ENCODE measurements at places on chromosomes 6 and 20.

- DNase-seq: no peak
Observed at GRCh38 chr20:19071902-19072498, 140.4 kb upstream of the SLC24A3 start.

- no peak for DNase-seq
Observed at GRCh38 chr6:45822873-45823272, 192.8 kb downstream of the CLIC5 start.

DNA sequence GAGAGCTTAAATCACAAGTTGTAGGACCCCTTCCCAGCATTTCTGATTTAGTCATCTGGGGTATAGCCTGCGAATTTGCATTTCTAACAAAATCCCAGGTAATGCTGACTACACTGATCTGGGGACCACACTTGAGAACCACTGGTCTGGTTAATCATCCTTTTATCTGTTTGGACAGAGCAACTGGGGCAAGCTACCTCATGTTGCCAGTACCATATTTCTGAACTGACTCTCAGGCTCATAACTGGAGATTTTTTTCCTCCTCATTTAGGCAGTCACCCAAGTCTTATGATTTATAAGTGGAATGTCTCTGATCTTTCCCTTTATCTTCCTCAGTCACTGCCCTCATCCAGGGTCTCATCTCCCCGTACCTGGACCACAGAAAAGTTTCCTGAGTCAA is 12.0 kb upstream of the GTF3C6 start:
- DNase-seq: no peak

GRCh38 chr6:112014483-112014882 is 39.4 kb upstream of the CCN6 start:
- DNase-seq: no peak

DNA sequence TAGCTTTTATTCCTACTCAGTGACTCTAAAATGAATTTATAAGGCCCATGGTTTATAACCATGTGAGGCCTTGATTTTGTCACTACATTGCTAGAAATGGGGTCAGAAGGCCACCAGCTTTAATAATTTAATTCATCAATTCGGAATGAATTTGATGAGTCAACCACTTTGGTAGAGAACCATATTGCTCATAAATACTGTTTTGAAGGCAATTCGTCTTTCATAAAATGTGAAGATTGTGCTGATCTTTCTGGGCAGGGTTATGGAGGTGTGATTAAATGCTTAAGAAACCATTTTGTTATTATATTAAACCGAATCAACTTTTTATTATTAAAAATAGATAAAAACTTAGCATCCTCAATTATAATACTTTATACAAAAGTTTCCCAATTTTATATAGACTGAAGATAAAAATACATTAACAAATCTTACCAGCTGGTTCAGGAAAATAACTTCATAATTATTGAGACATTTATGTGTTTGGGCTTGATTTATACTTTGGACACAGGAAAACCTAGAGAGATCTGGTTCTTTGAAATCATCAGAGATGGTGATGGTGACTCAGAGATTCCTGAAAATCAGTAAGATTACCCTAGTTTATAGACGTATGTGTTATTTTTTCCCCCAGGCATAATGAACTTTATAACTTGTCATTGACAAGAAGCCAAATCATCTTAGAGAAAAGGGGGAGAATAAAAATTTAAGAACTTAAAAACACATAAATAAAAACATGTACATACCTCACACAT is 10.6 kb downstream of the HCRTR2 start:
- DNase-seq: no peak

DNA sequence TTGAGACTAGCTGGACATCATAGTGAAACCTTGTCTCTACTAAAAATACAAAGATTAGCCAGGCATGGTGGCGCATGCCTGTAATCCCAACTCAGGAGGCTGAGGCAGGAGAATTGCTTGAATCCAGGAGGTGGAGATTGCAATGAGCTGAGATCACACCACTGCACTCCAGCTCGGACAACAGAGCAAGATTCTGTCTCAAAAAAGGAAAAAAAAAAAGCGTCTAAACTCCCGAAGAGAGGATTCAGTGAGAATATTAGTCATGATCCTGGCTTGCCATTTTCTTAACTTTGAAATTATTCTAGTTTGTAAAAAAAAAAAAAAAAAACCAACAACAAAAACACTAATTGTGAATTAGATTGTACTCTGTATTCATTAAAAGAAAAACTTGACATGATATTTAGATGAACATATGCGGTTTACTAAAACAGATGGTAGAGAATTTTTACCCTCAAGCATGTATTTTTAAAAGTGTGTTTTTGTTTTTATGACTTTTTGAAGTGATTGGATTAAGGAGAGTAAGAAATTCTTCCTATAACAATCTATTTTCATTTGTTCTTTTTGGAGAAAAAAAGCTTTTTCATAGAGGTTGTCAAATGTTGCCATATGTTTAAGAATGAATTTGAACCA is 80.7 kb downstream of the UST start:
- no peak for DNase-seq

GRCh38 chr6:20463396-20463795 is 61.7 kb downstream of the E2F3 start:
- no peak for DNase-seq

DNA sequence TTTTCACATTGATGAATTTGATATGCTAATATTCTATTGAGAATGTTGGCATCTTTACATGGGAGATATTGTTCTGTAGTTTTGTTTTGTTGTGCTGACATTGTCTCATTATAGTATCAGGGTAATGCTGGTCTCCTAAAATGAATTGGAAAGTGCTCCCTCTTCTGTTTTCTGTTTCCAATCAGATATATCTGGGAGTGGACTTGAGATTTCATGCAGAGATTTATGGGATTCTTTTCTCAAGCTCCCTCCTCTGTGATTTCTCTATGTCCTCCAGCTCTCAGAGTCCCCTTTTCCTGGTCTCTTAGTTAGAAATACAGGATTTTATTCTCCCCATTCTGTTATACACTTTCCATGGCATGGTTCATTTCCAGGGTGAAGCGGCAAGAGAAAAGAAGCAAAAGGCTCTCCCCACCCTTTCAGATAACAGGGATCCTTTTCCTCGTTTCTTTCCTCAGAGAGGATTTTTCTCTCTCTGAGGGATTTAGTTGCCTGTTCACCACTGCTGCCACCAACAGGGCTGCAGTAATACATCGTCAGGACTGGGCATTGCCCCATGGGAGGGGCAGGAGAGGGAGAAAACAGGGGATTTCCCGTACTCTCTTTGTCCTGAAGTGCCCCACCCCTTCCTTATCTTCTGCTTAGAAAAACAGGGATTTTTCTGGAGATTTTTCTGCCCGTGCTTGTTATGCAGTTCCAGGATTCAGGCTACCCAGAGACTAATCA is 59.3 kb upstream of the STMND1 start:
- DNase-seq: no peak

- no peak for DNase-seq
Observed at GRCh38 chr6:150352321-150353296, 16.2 kb upstream of the IYD start.

DNA sequence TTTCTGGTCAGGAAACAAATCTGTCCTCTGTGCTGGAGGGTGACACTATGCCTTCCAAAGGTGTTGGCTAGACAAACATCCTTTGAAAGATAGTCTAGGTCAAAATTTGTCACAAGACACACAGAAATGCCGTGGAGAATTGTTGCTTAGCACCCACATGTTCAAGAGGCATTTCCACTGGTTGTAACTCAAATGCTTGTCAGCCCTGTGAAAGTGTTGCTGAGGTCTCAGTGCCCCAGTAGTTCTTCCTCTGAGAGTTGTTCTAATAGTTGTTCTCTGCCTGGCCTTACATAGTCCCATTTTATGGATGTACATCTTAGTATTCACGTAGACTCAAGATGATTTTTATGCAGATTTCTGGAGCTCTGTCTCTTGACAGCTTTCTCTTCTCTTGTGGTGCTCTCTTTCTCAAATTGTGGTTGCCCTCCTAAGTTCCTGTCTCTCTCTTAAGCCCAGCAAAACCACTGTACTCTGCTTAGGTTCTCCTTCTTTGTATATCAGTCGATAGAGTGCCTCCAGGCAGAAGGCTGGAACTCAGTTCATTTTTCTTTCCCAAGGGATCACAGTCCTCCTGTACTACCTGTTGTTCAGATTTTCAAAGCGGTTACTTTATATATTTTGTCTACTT is 39.5 kb upstream of the REV3L start:
- DNase-seq: no peak

- no peak for DNase-seq
Observed at GRCh38 chr6:41801380-41801779, 13.9 kb downstream of the TOMM6 start.

GRCh38 chr6:84764332-84765049 is at the start of gene TBX18:
Gene TBX18, minus strand, starts transcription at chr6:84764598. Its CDS starts 417 bp downstream, at chr6:84764181.
- DNase-seq: no peak

GRCh38 chr20:60254901-60255411 is 296.7 kb downstream of the CDH26 start:
- DNase-seq: no peak

DNA sequence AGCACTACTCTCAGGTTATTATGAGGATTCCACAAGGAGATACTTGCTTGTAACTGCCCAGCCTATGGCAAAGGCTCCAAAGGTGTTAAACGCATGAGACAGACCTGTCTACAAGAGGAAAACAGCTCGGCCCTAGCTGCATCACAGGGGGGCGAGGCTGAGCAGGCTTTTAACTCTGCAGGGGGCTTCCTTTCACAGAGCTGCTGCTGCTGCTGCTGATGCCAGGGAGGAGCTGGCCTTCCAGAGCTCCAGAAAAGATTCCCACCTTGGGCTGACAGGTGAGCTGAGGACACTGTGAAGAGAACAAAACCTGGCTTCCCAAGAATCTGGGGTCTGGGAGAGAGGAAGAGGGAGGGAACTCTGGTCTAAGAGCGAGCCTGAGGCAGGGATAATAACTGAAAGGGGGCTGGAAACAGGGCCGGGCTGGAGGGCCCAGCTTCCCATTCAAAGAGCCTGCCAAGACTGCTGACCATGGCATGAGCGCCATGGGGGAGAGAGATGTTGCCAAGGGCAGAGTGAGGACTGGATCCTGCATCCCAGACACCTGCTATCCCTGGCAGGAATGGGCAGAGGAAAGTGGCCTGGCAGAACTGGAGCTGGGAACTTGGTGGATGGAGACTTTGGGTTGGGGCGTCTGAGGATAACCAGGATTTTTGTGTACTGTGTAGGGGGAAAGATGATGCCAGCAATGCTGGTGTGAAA is 211.1 kb upstream of the LRFN2 start:
- no peak for DNase-seq

GRCh38 chr20:60749804-60750602 is 502.1 kb upstream of the CDH4 start:
- DNase-seq: no peak

- DNase-seq: no peak
Observed at GRCh38 chr6:50992704-50993625, 174.3 kb downstream of the TFAP2B start.

- no peak for DNase-seq
Observed at GRCh38 chr20:4932061-4932460, 69.2 kb downstream of the SLC23A2 start.

DNA sequence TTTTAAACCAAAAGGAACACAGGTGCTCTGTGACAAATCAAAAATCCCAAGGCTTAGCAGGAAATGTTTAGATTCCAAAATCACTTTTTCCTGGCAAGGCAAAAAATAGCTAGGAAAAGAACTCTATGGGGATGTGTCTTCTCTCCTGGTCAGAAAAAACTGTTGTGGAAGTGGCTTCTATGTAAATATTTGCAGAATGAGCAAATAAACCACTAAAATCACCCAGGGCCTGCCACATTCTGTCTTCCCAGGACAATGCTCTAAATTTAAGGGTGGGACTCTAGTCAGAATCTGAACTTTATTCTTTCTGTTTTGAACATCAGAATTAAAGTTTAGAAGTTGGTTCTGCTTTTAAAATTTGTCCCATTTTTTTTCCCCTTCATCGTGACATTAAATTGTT is 29.3 kb downstream of the GCM1 start:
- no peak for DNase-seq

- DNase-seq: no peak
Observed at GRCh38 chr20:53678990-53679596, 85.5 kb upstream of the ZNF217 start.

DNA sequence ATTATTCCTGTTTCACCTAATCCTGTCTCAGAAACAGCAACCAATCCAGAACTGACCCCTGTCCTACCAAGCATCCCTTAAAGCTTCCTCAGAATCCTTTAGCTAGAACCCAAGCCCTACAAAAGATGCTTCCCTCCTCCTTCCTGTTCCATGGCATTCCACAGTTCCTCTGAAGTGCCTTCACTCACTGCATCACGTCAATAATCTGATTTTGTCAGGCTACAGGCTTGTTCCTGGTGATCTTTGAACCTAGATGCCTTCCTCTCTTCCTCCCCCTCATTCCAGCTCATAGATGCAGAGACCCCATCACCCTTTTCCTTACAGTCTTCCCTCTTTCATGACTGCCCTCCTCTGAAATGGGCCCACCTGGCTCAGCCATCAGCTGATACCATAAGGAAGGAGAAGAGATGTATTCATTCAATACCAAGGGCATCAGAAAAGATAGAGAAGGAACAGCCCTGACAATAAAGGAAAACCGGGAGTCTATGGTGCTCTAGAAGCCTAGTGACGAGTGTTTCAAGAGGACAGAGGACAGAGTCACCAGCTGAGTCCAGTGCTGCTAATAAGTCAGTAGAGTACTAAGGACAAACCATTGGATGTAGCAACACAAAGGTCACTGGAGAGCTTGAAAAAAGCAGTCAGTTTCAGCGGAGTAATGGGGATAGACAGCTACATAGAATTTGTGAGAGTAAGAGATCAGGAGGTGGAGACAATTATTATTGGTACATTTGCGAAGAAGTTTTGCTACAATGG is 62.5 kb upstream of the SPDEF start:
- DNase-seq: no peak

GRCh38 chr20:46978951-46979491 is 84.4 kb downstream of the EYA2 start:
- DNase-seq: no peak

DNA sequence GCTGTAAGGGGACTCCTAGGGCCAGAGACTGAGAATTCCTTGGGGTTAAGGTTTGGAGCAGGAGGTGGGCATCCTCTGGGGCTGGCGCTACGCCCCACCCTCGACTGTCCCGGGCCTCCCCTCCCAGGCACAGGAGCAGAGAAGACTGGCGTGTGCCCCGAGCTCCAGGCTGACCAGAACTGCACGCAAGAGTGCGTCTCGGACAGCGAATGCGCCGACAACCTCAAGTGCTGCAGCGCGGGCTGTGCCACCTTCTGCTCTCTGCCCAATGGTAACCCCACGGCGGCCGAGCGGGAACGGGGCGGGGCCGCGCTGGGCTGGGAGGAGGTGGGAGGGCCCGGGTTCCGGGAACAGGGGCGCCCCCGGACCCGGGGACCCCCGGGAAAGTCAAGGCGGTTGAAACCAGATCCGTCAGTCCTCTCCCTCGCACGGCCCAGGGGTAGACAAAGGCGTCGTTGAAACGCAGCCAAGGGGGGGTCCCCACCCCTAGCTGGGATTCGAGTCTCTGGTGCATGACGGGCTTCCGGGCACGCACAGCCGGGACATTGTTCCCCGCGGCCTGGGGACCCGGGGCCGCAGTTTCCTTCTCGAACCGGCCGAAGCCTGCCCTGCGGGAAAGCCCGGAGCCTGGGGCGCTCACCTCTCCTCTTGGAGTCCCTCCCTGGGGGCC is 844 bp downstream of the WFDC2 start:
- DNase-seq: no peak

- no peak for DNase-seq
Observed at GRCh38 chr20:44731657-44732056, 14.0 kb upstream of the KCNK15 start.

- no peak for DNase-seq
Observed at GRCh38 chr6:47852727-47853126, 70.9 kb downstream of the OPN5 start.

Data from GM19239 (cell line).